Cortex of kidney (tissue), 1 donor: ENCODE measurements at places on chromosomes 3 and 15.

GRCh38 chr15:38843736-38844590 lies 279.3 kb upstream of the RASGRP1 start:
- DNase-seq = no peak

DNA sequence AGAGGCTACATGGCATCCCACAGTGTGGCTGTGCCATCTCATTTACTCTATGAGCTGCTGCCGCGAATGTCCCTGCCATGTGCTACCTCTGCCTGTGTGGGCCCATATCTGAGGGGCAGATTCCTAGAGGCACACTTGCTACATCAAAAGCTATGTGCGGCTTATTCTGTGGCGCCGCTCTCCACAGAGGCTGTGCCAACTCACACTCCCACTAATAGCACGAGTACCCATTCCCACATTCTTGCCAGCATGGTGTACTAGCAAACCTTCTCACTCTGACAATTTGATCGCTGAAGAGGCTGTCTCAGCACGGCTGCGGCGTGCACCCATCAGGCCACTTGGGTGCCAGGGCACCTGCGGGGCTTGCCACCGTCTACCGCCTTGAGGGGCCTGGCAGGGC lies 31.2 kb upstream of the MUSTN1 start:
- DNase-seq = no peak

GRCh38 chr3:72427624-72428023 lies 420.6 kb downstream of the SHQ1 start:
- no peak for DNase-seq

GRCh38 chr3:126927846-126928245 lies 55.1 kb upstream of the PLXNA1 start:
- DNase-seq = no peak

- no peak for DNase-seq
Observed at GRCh38 chr15:60371175-60372051, 26.4 kb downstream of the ANXA2 start.

- DNase-seq = no peak
Observed at GRCh38 chr15:73923488-73924164, 2.6 kb upstream of the LOXL1 start.

GRCh38 chr3:27677565-27677964 lies 44.6 kb downstream of the EOMES start:
- DNase-seq = no peak

DNA sequence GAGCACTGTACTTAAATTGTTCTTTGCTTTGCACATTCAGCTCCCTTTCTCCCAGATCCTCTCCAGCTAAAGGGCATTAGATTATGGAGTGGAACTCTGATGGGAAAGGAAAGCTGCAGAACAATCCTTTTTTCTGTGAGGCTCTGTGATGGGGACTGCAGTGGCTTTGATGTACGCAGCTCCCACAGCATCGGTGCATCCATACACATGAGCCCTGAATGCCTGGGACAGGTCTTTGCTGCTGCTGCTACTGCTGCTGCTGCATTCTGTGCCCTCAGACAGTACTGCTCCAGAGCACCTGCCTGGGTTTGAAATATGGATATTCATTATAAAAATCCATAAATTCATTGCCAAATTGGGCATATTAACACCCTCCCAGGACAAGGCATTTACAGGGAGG lies 164.4 kb downstream of the WDR76 start:
- DNase-seq = no peak

DNA sequence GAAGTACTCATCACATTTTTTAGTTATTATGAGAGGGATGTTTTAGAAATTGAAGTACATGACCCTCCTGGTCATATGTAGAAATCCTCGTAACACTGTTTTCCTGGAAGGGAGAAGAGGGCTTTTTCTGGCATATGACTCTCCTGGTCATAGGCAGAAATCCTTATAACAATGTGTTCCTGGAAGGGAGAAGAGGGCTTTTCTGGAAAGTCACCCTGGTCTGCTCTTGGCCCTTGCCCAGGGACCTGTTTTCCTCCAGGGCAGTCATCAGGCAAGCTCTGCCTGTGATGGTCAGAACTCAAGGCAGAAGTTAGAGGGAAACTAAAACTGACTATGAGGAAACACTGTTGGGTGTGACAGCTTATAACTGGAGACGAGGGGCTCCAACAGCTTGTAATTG lies 27.7 kb downstream of the LAMP3 start:
- no peak for DNase-seq

GRCh38 chr15:31486906-31487695 lies 160.5 kb downstream of the KLF13 start:
- no peak for DNase-seq

GRCh38 chr3:64351713-64352638 lies 126.7 kb upstream of the PRICKLE2 start:
- no peak for DNase-seq

GRCh38 chr15:23854203-23854911 lies 167.3 kb upstream of the NDN start:
- DNase-seq = no peak

GRCh38 chr3:57274845-57275244 lies 17.6 kb downstream of the ASB14 start:
- DNase-seq = no peak

GRCh38 chr15:78570710-78571109 lies 5.4 kb downstream of the CHRNA5 start:
- DNase-seq = no peak

DNA sequence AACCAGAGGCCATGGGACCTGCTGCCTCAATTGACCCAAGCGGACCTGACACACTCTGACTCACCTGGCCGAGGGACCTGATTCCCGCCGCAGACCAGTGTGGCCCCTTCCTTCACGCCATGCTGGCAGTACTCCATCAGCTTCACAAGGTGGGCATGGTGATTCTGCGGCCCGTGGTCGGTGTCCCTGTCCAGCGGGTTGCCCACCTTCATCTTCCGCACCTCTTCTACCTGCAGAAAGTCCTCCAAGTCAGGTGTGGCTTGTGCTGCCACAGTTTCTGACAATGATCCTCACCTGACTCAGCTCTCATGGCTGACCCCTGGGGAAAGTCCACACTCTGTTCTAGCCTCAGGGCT lies 25.9 kb upstream of the SLC41A3 start:
- no peak for DNase-seq

DNA sequence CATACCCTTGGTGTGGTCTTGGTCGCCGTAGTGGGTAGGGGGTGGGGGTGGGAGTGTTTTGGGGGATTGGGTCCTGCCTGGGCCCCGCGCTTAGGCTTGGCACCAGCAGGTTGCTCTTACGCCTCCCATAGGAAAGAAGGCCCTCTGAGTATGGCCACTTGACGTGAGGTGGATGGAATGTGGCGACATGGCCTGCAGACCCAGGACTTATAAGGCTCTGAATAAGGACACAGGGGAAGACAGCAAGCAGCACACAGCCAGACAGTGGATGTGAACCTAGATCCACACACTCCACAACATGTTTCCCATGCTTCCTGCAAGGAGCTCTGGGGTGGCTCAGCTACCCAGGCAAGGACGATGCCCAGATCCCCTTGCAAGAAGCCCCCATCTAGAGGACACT lies 12.4 kb downstream of the RBPMS2 start:
- DNase-seq = no peak

- DNase-seq = no peak
Observed at GRCh38 chr3:172675441-172676193, 35.2 kb downstream of the NCEH1 start.

DNA sequence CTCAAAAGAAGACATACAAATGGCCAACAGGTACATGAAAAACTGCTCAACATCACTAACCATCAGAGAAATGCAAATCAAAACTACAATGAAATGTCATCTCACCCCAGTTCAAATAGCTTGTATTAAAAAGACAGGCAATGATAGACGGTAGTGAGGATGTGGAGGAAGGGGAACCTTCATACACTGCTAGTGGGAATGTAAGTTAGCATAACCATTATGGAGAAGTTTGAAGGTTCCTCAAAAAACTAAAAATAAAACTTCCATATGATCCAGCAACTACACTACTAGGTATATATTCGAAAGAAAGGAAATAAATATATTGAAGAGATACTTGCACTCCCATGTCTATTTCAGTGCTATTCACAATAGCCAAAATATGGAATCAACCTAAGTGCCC lies 62.8 kb upstream of the PPARG start:
- no peak for DNase-seq

- DNase-seq = no peak
Observed at GRCh38 chr3:152615681-152616080, 219.2 kb upstream of the P2RY1 start.

GRCh38 chr15:101501703-101502373 lies 12.3 kb upstream of the PCSK6 start:
- no peak for DNase-seq

GRCh38 chr15:21269121-21269520 lies 171.2 kb downstream of the POTEB3 start:
- no peak for DNase-seq

GRCh38 chr3:71672807-71673206 lies 52.4 kb downstream of the EIF4E3 start:
- no peak for DNase-seq

DNA sequence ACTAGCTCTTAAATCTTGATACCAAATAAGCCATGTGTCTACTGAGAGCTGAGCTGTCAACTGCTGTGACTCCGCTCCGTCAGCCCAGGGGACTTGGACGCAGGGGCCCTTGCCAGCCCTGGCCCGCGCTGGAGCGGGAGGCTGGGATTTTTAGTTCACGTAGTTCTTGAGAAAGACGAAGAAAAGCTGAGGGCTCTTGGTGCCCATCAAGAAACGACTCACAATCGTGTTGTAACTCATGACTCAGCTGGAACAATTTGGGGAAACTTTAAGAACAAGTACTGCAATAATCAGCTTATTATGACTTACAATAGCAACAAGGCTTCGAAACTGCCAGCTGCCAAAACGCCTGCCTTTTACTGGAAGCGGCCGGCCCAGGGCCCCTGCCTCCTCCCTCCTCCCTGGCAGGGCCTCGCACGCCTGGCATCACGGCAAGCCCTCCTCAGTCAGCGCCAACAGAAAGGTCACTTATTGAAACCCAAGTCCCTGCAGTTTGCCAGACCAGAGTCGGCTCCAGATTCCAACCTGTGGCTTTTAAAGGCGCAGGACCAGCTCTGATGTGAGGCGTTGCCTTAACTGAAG lies 60.3 kb downstream of the RGMA start:
- DNase-seq = no peak

DNA sequence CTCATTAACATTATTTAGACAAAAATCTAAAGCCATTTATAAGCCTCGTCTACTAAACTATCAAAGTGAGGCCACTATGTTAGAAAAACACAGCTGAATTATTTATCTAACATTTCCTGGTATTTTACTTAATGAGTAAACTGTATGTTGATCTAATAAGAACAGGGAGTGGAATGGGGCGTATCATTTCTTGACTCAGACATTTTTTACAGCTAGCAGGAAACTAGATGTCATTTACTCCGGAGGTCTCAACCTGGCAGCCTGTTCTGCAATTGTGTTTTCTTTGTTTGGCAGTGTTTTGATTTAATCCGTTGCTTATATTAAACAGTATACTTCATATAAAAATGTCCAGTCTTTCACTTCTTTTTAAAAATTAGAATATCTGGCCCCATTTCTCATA lies 79.1 kb upstream of the ABI3BP start:
- DNase-seq = no peak

DNA sequence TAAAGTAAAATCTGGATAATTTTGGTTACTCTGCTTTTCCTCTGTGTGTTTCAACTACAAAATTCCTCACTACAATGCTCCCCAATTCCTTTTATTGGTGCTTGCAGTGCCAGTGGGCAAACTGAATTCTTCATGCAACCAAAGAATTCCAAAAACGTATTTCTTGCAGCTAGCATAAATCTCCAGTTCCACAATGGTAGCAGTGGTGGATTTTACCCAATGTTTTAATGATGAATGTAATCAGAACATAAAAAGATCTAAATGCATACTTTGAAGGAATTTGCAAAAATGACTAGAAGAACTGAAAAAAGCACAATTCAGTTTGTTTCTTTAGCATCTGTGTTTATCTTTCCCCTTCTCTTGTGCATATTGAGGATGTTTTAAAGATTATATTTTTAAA lies 359.6 kb upstream of the TPRG1 start:
- DNase-seq = no peak

- no peak for DNase-seq
Observed at GRCh38 chr3:55885721-55886120, 398.6 kb upstream of the WNT5A start.

GRCh38 chr3:15171096-15171495 lies 35.0 kb upstream of the CAPN7 start:
- no peak for DNase-seq

GRCh38 chr15:80191198-80191597 lies 38.4 kb downstream of the FAH start:
- no peak for DNase-seq

DNA sequence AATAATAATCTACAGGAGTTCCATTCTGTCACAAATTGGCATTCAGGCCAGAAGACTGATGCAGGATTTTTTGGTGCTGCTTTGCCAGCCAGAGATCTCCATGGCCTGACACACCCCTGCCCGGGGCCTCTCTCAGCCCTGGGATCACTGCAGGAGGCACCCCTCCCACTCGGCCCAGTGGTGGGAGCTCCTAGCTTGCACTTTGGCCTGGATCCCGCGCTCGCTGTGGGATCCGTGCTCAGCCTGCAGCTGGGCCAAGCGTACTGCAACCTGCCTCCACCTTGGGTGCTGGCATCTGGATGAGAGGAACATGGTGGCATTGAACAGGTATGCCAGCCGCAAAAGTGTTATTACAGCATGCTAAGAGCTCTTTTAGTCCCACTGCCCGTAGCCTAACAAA lies 656.7 kb upstream of the CCDC54 start:
- DNase-seq = no peak

- DNase-seq = no peak
Observed at GRCh38 chr15:35376707-35377106, 169.3 kb downstream of the DPH6 start.

DNA sequence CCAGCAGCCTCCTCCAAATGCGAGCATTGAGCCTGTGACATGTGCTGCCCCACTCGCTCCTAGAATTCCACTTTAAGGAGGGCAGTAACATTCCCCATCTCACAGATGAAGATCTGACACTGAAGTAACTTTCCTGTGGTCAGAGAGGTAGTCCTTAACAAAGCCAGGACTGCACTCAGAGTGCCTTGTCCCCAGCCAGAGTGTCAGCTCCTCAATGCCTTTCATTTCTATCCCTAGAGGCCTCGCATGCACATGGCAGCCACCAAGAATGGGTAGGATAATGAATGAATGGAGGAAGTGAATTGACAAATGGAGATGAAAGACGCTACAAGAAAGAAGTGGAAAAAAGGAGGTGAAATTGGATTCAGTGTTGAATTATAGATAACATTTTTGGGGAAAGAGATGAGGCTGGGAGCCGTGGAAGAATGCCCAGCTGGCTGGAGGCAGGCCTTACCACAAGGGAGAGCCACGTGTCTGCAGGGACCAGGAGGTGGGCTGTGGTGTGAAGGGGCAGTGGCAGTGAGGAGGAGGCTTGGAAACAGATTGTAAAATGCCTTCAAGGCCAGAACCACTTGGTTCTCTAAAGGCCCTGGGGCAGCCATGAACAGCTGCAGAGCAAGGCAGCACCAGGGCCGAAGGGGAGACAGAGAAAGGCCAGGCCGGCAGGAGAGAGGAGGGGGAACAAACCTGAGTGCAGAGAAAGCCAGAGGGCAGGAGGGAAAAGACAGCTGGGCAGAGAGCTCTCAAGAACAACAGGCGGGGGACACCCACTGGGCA lies 10.4 kb downstream of the CFAP92 start:
- no peak for DNase-seq
